ENCODE measurements at places on chromosomes 5 and 9.

DNA sequence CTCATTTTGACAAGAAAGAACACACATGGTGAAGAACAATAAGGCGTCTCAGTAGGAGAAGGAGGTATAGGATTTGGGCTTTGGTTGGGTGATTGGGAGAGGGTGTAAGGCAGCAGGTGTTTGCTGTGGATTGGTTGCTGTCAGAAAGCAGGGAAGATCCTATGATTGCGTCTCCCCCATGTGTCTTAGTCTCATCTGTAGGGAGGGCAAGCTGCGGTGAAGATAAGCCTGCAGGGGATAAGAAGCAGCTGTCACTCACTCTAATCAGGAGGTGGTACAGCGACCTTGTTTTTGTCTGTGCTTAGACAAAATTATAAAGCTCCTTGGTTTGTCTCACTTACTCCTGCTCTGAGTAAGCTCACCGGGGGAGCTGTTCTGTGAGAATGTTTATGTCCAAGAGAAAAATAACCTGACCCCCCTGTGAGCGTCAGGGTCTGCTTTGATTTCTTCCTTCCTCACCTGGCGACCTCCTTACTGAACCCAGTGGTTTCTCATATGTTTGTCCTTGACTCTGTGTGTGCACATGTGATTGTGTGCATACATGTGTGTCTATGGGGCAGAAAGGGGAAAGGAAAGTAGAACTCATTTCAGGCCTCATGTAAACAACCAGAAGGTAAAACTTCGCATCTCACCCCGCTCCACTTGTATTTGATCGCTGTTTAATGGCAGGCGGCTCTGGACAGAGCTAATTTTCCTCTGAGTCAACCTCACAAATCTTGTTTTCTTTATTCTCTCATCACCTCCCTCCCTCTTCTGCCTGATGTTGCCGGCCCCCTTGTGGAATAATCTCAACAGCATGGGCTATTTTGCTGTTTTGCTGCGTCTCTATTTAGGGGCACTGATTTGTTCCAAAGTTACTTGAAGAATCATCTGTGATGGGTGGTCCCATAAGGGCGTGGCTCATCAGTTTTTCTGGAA, 105.6 kb downstream of the TENT4A start:
- no peak for ATAC-seq

DNA sequence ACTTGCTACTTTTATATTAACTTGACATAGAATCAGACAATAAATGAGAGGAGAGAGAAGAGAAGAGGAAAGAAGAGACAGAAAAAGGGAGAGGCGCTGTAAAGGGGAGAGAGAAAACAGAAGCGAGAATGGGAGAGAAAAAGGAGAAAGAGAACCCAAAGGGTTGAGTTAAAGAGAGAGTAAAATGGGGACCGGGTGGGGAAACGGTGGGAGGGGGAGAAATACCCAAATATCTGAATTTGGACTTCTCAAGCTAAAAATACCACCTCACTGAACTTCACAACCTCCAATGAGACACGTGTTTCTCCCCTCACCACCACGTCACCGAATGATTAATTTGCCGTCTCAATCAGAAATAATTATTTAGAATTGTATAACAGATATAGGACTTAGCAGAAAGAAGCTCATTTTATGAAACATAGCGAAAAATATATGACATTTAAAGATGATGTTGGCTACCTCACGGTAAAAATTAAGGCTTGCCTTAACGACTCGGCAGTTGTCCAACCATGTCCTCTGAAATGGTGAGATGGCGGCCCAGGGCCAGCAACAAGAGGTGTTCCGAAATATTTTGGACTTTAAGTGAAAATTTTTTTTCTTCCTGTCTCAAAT, 204.1 kb downstream of the MEF2C start:
- ATAC-seq: no peak

DNA sequence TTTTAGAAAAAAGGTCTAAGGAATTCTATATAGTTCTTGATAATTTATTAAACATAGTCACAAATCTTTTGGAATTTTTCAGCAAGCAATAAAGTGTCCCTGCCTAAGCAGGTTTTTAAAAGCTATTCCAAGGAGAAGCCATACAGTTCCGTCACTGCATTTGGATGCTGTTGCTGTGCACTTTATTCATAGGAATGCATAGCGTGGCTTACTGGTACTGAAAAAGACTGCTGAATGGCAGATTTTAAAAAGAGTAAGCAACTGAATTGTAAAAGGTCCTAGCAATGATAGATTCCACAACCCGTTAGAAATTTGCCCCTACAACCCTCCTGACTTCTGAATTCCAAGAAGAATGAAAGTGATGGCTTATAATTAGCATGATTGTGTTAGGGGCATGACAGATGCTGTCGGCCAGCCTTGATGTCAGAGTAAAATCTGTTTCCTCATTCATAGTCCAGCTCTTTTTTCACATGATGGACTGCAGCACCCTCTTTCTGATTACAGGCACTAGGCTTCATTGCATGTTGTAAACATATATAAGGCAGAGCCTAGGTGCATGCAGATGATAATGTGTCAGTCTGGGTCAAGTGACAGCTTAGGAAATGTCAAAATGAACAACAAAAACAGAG, 227.0 kb downstream of the PDE4D start:
- no peak for ATAC-seq

DNA sequence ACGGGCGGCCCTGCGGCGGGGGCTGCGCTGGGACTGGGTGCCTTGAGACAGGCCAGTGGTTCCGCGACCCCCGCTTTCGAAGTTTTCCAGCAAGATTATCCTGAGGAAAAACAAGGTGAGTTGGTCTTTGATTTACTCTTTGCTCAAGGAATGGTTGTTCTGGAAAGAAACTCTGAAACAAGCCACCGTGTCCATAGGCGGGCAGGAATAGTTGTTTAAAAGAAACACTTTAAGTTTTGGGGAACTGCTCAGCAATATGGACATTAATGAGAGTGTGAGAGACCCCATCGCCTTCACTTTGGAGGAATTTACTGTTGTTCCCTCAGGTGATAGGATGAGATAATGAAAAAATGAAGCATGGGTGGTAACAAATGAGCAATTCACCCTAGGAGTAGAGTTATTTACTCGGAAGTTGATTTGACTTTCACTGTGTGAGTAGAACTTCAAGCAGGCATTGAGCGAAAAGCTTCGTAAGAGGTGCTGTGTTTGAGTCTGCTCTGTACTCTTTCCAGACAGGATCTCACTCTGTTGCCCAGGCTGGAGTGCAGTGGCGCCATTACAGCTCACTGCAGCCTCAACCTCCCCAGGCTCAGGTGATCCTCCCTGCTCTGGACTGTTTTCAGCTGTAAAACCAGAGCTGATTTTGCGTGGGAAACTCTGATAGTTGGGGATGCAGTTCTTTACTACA, 1.1 kb downstream of the DMRTA1 start:
- ATAC-seq: no peak

- no peak for ATAC-seq
Observed at GRCh38 chr9:97412626-97413385, 910 bp downstream of the TDRD7 start.

- no peak for ATAC-seq
Observed at GRCh38 chr5:10868956-10869355, 107.9 kb upstream of the DAP start.

- no peak for ATAC-seq
Observed at GRCh38 chr5:76546497-76547102, 76.6 kb downstream of the F2RL2 start.

GRCh38 chr5:9381464-9381863, 164.4 kb downstream of the SEMA5A start:
- ATAC-seq: no peak

DNA sequence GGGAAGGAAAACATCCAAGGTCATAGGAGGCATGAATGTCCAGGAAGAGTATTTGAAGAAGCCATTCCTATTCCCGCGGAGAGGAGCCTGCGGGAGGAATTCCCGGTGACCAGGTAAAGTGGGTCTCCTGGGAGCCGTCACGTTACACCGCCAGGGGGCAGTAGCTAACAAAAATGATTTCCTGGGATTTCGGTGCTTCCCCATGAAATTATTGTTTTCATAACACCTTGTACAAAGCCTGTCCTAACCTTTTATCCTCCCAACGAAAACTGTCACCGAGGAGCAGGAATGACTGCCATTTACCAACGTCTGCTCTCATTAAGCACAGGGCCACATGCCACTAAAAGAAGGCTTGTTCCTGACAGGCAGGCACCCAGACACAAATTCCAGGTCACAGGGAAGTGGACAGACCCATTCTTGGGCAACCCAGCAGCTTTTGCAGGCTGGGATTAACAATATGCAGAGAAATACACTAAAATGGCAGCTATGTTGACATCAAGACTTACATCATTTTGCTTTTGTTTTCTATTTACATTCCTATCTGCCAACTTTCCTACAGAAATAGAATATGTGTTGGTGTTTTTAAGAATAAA, 41.2 kb upstream of the CTSL start:
- ATAC-seq: no peak

DNA sequence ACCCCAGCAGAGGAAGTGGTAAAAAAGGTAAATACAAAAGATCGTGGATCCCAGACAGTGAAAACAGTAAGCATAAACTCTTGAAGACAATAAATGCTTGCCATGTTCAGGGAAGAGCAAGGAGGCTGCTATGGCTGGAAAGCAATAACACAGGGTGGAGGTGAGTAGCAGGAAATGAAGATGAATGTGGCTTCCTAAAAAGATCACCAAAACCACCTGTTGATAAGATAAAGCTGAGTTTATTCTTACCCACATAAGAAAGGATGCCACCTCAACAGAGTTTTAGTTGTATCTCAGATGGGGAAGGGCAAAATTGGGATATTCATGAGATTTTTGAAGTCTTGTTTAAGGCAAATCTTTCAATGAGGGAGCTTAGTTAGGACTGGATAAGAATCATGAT, 273.3 kb downstream of the MSX2 start:
- ATAC-seq: no peak

DNA sequence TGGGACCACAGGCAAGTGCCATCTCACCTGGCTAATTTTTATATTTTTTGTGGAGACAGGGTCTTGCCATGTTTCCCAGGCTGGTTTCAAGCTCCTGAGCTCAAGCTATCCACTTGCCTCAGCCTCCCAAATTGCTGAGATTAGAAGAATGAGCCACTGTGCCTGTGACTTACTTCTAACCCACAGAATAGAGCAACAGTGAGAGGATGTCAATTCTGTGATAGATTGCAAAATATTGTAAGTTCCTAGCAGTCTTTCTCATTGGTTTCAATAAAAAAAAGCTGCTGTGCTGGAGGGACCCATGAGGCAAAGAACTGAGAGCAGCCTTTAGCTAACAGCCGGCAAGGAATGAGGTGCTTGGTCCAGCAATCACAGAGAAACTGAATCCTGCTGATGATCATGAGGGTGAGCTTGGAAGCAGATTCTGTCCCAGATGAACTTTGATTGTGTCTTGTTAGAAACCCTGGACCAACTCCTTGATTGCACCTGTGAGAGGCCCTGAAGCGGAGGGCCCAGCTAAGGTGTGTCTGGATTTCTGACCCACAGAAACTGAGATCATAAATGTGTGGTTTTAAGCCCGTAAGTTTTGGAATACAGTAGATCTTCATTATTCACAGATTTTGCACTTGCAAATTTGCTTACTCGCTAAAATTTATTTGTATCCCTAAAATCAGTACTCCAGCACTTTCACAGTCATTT, 149.7 kb downstream of the GCNT1 start:
- ATAC-seq: no peak
